ENCODE measurements at places on chromosomes 12 and 14.

- DNase-seq, result no peak
Measured at GRCh38 chr14:50045039-50045711, 71.2 kb downstream of the VCPKMT start.

GRCh38 chr12:2891240-2892053 lies 756 bp downstream of the TULP3 start:
- DNase-seq, result peak; percentile 83

GRCh38 chr12:79934281-79935020 lies 446 bp downstream of the PPP1R12A start:
- DNase-seq, result no peak

DNA sequence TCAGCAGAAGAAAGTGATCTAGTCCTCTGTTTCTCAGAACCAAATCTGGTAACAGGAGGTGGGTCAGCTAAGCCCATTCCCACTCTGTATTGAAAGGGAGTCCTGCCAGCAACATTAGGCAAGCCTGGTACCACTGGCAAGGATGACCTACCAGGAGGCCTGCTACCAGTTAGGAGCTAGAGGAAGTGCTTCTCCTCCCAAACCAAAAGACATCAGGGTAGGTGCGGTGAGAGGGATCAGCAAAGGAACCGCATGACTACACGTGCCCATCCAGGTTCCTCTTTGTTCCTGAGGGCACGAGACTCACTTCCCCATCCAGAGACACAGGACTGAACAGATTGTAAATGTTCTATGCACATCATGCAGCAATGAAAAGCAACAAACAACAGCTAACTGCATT lies 2.8 kb downstream of the KLRC4 start:
- no peak for DNase-seq

GRCh38 chr14:36661506-36662257 lies at the start of gene PAX9:
PAX9 (plus strand) TSS chr14:36661860; CDS start chr14:36662090, 230 bp downstream.
- DNase-seq, result peak; percentile 97

DNA sequence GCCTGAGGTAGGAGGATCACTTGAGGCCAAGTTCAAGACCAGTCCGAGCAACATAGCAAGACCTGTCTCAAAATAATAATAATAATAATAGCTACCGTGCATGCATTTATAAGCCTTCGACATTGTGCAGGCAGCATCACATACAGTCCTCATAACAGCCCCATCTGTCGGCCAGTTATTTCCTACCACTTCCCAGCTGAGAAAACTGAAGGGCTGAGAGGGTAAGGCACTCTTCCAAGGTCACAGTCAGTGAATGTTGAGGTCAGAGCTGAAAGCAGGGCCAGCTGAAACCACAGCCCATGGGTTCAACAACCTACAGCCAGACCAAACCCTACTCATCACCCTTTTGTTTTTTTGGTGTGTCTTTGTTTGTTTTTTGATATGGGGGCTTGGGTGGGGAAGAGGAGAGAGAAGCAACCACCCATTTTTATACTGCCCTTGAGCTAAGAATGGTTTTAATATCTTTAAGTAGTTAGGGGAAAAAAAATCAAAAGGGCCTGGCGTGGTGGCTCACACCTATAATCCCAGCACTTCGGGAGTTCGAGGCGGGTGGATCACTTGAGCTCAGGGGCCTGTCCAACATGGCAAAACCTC lies 16.8 kb upstream of the ITPK1 start:
- peak; percentile 28 for DNase-seq

DNA sequence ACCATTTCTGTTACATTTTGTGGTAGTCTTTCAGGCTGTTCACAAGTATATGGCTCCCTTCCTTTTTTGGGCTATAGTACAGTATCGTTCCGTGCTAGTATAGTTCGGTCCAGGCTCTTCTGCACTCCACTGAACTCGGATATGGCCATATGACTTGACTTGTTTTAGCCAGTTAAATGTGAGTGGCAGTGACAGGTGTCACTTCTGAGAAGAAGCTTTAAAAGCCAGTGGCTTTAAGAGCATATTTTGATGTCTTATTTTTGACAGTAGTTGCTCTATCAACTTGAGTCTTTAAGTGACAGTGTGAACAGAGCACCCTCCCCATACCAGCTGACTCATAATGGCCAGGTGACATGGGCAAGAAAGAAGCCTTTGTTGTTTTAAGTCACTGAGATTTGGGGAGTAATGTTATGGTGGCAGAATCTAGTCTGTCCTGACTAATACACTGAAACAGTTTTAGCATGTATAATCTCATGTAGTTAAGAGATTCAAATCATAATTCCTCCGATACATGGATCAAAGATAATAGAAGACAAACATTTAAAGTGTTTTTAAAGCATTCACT lies 64.6 kb downstream of the ANO4 start:
- no peak for DNase-seq

DNA sequence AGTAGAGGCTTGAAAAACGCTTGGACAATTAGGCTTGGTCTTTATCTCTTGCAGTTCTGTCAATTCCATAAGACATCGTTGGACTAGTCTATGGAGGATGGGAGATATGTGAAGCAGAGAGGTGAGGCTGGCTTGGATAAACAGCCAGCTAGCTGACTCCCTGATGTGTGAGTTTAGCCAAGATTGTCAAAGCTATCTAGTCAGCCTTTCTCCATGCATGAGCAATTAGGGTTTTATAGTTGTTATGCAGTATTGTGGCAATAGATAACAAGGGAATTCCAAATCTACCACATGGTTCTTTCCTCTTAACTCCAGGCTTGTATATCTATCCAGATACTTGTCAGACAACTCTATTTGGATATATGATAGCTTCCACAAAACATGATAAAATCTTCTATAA lies 153.6 kb upstream of the NRXN3 start:
- no peak for DNase-seq

- DNase-seq, result no peak
Measured at GRCh38 chr12:68114606-68115005, 44.9 kb downstream of the IFNG start.

DNA sequence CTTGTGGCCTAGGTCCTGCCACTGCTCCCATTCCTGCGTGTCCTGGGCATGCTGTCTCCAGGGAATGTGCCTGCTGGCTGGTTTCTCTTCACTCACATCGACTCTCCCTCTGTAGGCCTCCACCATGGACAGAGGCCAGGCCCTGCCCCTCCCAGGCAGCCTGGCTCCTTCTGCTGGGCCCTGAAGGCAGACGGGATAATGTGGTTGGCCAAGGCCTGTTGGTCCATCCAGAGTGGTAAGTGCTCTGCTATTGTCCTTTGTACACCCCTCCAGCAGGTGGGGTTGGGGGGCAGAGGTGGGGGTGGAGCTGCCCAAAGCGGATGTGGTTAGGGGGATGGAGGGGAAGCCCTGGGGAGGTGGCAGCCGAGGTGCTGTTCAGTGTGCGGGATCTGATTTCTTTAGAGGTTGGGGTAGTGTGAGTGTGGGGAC lies 9.5 kb upstream of the NR4A1 start:
- DNase-seq, result peak; percentile 66

DNA sequence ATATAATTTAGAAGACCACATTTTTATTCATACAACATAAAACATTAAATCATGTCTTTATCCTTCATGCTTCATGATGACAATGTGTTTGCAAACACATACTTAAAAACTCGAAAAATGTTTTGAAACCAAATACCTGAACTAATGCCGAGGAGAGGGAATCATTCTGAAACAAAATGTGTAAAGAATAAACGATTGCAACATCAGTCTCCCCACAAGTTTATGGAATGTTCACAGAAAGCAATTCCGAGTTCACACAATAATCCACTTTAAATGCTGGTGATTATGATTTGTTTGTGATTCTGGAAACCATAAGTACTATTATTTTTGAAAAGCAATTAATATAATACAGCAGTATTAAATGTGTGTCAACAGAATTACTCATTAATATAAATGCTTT lies 84.5 kb upstream of the PDZRN4 start:
- DNase-seq, result no peak

GRCh38 chr14:31927348-31927832 lies 149.7 kb upstream of the ARHGAP5 start:
- peak; percentile 58 for DNase-seq

DNA sequence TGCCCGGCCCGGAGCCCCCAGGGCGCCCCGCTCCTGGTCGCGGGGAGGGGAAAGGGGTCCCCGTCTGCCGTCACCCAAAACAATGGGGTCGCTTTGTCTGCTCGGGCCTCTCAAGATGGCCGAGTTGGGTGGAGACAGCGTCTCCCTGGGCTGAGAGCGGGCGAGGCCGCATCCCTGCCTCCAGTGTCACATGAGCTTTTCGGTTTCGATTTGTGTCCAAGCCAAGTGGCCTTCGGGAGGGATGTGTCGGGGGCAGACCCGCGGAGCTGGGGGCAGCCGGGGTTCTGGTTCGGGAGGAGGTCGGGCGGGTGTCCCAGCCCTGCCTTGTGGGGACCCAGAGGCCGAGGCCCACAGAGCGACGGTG lies 790 bp downstream of the DYNC1H1 start:
- peak; percentile 80 for DNase-seq

GRCh38 chr12:100493396-100494012 lies 19.8 kb downstream of the NR1H4 start:
- DNase-seq, result no peak

GRCh38 chr12:68163560-68164081 lies 4.1 kb upstream of the IFNG start:
- no peak for DNase-seq

GRCh38 chr12:46364777-46365580 lies 7.6 kb downstream of the SLC38A2 start:
- DNase-seq, result no peak

GRCh38 chr12:127819056-127819455 lies 447.9 kb upstream of the TMEM132C start:
- DNase-seq, result no peak

GRCh38 chr14:88168498-88169165 lies 154.4 kb downstream of the KCNK10 start:
- DNase-seq, result peak; percentile 36

DNA sequence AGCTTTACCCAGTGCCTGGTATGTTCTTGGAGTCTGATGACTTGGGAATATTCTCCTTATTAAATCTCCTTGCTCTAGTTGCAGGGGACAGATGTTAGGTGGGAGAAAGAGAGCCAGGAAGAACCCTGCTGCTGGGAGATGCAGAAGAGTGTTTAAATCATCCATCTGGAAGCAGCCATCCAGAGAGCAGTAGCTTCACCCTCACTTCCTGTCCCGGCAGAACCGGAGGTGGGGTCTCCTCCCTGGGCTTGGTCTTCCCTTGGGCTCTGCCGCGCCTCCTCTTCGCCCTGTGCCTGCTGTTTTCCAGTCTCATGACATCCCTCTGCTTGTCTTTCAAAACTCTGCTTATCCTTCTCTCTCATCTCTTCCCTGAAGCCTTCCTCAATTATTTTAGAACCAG lies 15.5 kb downstream of the B4GALNT3 start:
- no peak for DNase-seq

DNA sequence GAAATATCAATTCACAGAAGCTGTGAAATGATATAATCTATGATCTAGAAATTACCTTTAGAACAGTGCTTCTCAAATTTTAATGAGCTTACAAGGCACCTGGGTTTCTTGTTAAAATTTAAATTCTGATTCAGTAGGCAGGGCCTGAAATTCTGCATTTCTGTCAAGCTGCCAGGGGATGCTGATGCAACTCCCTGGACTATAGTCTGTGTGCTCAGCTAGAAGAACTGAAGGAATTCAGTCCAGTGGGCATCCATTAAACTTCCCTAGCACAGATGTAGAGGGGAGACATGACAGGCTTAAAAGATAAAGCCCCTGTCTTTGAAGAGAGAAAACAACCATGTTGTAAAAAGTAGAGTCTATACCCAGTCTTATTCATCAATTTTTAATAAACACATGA lies 441.8 kb downstream of the TMTC2 start:
- no peak for DNase-seq

DNA sequence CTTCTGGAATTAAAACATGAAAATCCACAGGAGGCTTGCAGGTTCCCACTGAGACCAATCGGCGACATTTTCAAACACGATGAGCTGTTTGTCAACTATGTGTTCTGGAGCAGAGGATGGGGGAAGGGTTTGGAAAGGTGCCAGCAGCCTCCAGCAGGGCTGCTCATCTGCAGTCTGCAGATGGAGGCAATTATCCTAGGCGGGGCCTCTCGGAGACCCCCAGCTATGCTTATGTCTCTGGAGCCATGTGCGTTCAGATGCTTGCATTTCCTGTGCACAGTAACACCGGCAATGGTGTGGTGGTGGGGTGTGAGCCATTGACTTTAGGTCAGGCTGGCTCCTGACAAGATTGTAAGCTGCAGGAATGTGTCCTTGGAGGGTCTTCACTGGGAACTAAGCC lies 51.7 kb downstream of the RPH3A start:
- no peak for DNase-seq

GRCh38 chr12:47021298-47021697 lies 58.1 kb upstream of the PCED1B start:
- DNase-seq, result peak; percentile 70

- no peak for DNase-seq
Measured at GRCh38 chr14:81940651-81941050, 407.0 kb upstream of the SEL1L start.

Measured in neural progenitor cell (in vitro differentiated cells).